Left ventricle myocardium superior (tissue), 1 donor: ENCODE measurements at places on chromosomes 2 and 18.

DNA sequence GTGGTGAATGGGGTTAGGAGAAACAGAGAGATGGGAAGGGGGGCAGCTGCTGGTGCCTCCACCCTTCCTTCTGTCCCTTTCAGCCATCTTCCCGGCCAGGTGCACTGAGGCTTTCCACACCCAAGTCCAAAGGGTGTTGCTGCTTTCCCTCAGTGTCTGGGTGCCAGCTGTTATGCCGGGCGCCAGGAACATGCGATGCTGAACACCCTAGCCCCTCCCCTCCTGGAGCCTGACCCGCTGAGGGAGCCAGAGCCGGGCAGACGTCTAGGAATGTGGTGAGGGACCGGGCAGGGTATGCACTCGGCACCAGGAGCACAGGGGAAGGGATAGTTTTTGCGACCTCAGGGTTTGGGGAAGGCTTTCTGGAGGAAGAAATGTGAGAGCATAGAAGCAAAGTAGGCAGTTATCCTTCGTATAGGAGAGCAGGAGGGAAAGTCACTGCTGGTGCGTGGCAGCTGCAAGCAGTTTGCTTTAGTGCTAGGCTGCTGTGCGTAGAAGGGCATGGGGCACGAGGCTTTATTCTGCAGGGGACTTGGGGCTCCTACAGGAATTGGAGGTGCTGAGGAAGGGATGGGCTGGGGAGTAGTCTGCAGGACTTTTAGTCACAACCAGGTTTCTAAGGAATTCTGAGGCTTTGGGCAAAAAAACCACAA lies 147.7 kb downstream of the TSN start:
- peak; percentile 61 for DNase-seq

DNA sequence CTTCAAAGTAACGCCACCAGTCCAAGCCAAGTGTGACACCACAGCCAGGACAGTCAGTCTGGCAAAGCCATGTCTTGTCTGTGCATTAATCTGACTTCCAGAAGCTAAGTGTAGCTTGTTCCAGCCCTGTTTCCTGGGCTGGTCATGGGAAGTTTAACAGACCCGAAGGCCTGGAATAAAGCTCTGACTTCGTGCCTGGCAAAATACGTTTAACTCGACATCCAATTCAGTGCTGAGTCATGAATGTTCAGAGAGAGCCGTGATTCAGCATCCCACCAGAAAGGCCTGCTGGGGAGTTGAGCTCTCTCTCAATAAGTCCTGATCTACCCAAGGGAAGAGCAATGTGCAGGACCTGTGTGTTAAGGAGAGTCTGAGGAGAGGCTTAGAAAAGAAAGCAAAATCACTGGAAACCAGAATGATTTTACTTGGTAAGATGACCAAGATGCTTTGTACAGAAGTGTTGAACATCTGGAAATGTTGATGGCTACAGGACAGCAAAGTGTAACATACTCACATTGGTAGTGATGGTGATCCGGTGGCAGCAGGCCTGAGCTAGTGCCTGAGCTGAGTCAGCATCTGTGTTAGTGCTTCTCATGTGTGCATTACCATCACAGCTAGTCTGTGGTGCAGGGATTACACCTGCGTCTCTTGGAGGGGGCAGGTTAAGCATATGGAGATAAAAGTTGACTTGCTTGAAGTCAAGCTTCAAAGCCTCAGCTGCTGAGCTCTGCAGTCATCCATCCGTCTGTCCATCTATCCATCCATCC lies 743.7 kb upstream of the HS6ST1 start:
- no peak for DNase-seq

DNA sequence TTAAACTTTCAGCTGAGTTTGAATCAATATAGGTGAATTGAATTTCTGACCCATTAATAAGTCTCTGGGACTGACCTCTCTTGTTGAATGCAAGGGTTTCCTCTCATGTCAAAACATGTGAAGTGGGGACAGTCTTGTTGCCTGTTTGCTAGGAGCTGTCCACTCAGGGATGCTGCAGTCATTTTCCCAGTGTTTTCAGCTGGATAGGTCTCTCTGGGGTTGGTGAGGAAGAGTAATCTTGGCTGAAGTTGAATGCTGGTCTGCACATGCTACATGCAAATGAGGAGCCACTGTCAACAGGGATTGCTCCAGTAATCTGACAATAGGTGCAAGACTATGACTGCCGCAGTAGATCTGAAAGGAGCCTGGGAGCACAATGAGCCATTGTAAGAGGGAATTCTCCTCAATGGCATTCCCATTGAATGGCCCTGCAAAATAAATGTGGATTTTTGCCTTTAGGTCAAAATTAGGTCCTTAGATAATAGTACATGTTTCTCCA lies 34.1 kb upstream of the IL1RL1 start:
- DNase-seq: no peak

DNA sequence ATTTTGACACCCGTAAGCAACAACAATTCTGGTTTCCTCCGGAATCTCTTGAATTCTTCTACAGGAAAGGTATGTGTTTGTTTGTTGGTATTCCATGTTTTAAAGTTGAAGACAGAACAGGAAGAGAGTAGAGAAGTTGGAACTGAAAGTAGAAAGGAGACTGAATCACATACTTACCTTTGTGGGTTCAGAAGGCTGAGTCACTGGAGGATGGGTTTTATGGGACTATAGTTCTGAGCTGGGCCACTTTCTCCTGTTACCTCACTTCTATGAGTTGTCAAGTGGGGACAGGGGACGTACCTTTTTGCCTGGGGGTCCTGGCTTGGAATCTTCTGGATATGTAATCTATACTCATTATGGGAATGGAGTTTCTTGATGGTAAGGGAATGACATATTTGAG lies 40.9 kb downstream of the KDM3A start:
- DNase-seq: no peak

DNA sequence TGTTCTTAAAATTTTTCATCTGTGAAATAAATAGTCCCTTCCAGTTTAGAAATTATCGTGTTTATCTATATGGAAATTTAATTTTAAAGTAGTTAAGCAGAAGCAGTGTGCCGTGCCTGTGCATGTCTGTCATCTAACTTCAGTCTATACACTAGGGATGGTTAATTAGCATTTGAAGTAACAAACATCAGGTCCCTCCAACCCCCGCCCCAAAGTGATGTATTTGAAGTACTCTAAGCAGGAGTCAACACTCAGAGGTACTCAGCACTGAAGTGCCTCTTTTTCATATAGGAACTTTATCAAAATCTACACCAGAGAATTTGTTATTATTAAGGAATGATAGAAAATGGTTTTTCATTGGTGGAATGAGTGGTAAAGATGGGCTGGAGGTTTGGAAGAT lies 33.0 kb downstream of the LANCL1 start:
- DNase-seq: no peak

DNA sequence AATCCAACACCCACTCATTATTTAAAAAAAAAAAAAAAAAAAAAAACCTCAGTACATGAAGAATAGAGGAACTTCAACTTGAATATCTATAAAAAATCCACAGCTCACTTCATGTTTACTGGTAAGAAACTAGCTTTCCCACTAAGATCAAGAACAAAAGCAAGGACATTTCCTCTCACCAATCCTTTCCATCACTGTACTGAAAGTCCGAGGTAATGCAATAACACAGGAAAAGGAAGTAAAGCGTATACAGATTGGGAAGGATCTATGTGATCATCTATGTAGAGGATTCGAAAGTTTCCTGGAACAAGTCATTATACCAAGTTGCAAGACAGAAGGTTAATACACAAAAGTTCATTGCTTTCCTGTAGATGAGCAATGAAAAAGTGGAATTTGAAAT lies 63.2 kb downstream of the ROCK2 start:
- no peak for DNase-seq

DNA sequence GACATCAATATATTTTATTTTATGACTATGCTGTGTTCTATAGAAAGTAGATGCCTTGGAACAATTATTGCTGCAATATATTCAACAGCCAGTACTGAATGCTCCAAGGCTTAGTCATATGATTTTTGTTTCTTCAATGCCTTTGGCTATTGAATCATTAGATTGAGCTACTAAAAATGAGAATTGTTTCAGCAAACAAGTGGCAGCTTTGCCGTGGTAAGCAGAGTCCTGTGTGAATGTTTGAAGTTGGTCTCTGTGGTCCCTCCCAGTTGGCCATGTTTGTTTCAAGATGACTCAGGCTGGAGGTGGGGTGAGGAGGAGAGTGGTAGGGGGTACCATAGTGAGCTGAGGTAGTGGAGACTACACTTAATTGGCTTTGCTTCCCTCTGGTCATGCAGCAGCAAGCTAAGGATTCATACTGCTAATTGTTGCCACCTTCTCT lies 198.6 kb upstream of the EPAS1 start:
- no peak for DNase-seq

DNA sequence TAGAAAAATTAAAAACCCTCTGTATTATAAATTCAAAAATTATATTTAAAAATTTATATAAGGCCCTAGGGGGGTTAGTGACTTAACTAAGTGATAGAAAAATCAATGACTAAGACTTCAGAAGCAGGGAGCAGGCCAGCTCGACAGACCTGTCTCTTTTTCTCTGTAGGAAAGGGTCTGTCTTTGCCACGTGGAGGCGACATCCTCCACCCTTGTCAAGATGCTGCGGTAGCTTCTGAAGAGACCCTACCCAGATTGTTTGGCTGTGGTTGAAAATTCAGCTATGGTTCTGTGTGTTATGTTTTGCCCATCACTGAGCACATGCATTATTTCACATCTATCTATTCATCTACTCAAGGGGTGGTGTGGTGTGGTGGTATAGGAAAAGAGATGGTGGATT lies 8.2 kb upstream of the SLC4A3 start:
- DNase-seq: no peak

DNA sequence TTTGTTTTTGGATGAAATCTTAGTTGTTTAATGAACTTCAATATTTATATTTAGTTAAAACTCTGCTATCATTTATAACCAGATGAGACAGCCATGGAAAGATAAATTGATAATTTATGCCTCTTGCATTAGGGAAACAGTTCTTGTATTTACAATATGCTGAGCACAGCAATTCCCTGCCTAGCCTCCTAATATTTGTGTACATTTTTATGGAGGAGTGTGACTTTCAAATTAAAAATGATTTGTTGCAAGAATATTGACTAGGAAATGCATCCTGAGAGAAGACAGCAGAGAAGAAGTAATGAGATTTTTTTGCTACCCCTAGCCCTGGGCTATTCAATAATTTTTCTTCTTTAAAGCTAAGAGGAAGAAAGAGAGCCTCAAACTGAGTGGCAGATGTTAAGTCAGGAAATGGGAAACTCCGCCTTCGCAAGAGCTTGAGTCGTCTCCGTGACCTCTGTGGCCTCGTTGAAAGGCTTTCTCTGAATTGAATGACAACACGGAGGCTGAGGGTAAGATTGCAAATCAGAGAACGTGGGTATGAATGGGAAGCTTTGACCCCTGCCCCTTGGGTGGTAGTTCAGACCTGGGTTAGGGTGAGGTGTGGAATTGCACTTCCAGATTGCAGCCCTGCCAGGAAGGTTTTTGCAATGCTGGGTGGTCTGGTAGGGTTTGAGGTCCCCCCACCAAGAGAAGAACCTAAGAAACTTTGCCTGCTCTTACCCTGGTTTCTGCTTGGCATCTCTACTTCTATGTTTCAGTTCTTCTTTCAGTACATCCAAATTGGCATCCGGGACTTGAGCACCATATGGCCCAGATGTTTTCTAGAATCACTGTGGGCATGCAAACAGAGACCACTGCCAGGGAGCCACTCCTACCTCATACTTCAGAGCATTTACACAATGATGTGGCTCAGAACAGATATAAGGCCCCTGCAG lies 210.3 kb upstream of the RBMS1 start:
- DNase-seq: no peak

- DNase-seq: no peak
Measured at GRCh38 chr18:50849419-50849821, 29.5 kb upstream of the ME2 start.

DNA sequence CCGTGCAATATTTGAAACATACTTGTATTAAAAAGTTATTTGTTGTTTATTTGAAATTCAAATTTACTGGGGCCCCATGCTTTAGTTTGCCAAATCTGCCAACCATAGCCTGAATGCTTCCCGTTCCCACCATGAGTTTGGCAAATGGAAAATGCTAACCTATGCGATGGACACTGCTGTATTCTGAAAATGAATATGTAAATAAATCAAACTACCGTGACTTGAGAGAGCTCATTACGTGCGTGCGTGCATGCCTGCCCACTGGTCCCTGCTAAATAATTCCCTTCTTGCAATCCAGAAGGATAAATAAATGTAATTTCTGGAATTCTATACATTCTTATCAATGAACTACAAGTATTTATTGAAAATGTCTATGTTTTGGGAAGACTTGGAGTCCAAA lies 3.2 kb downstream of the BOD1L2 start:
- DNase-seq: no peak

DNA sequence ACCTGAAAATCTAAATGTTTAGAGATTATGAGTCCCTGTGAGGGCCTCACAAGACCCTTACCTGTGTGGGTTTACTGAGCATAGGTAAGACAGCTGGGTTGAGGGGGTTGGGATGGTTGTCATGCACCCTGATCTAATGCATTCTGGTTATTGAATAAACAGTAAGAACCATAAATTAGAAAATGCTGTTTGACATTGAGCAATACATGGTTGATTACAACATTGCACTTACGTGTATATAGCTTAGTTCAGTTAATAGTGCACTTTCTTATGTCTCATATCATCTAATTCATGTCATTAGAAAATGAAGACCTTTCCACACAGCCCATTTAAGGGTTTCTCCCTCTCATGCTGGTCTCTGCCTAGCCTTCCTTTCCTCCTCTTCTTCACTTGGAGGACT lies 253.5 kb upstream of the ATP5MC3 start:
- DNase-seq: no peak
